ENCODE measurements at places on chromosomes 3 and 15. TPM values are rescaled to one million over a fixed set of nuclear protein-coding genes. Genes with fewer than 3 reads are reported as not detected.

DNA sequence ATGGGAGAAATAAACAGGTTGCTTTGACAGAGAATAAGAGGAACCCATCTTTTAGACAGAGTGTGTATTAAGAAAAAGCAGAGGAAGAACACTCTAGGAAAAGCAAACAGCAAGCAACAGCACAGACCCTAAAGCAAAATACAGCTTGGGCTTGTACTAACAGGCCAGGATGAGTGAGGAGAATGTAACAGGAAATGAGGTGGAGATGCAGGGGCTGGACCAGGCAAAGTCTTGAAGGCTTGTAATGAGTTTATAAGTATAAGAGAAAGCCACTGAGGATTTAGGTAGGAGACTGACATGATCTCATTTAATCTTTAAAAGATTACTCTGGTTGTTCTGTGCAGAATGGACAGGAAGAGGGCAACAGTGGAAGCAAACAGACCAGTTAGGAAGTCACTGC is 4.9 kb downstream of the UBR1 start:
- no peak for DNase-seq

- peak; percentile 75 for DNase-seq
Observed at GRCh38 chr15:89836267-89837133, 21.8 kb upstream of the ANPEP start.

DNA sequence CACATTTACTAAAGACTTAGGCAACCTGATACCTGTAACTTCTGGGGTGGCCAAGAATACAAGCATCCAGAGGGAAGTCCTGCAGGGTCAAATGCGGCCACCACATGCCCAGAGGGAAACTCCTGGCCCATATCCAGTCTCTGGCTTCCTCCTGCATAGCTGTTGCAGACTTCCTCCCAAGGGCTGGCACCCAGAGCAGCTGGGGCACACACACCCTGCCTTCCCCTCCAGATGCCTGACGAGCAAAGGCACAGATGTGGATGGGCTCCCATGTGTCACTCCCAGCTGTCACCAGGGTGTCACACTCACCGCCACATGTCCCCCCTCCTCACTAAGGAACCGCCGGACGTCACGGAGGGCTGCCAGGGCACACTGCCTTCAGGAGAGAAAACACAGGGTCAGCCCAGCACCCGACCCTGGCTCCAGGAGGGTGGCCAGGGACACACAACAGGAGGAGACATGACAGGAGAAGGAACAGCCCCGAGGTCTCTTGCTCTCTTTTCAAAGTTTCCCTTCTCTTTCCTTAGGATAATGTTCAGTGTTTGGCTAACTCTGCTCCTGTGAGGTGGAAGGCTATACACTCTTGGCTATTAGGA is 13.2 kb downstream of the PFKFB4 start:
- no peak for DNase-seq

DNA sequence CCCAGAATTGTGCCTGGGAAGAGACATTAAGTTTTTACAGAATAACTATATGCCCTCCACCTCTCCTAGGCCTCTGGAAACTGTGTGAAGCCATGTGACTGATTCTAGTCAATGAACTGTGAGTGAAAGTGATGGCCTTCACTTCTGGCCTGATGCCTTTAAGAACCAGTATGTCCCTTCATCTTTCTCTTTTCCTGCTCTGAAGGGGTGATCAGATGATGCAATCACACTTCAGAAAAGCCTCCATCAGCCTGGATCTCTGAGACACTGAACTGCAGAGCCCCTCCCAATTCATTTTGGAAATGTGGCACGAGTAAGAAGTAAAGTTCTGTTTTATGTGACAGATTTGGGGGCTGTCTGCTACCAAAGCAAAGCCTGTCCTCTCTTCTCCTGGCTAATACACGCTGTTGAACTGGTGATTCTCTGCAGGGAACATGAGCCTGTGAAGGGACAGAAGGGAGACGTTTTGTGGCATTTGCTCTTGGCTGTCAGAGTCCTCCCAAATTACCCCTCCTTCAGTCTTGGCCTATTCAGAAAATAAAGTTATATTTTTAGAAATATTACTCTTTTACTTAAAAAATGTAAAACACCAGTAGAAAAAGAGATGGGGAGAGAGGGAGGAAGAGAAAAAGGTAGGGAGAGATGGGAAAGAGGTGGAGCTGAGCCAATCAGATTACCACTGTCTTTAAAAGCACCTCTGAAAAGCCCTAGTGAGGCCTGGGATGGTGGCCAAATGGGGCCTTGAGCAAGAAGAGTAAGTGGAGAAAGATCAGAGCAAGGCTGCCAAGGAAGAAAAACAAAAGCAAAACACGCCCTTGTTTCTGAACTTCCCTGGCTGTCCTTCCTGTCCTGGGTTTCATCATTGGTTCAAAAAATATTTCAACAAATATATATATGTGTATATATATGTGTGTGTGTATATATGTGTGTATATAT is 40.9 kb upstream of the RYK start:
- DNase-seq = no peak

Gene C3orf22
- not detected for total RNA-seq

DNA sequence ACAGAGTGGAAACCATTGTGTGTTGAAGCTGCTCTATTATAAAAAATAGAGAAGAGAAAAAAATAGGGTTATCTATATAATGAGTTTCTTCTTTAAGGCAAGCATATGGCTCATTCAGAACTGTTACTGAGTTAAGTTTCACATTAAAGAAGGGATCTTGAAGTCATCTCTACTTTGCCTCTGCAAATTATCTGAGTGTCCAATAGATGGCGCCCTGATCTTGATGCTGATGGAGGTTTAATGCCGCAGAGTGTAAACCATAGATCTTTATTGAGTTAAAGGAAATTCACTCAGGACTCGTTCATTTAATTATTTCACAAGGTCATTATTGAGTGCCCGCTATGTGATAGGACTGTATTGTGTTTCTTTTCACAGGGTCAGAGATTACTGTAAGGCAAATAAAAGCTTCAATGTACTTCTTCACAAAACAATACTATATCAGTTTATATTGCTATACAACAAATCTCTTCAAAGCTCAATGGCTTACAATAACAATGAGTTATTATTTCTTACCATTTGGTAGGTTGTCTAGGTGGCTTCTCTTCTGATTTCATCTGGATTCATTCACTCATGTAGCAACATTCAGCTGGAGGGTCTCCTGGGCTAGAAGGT is 171.4 kb downstream of the NSUN3 start:
- no peak for DNase-seq

Measured in kidney epithelial cell (primary cell).